ENCODE measurements at places on chromosomes 16 and 17.

DNA sequence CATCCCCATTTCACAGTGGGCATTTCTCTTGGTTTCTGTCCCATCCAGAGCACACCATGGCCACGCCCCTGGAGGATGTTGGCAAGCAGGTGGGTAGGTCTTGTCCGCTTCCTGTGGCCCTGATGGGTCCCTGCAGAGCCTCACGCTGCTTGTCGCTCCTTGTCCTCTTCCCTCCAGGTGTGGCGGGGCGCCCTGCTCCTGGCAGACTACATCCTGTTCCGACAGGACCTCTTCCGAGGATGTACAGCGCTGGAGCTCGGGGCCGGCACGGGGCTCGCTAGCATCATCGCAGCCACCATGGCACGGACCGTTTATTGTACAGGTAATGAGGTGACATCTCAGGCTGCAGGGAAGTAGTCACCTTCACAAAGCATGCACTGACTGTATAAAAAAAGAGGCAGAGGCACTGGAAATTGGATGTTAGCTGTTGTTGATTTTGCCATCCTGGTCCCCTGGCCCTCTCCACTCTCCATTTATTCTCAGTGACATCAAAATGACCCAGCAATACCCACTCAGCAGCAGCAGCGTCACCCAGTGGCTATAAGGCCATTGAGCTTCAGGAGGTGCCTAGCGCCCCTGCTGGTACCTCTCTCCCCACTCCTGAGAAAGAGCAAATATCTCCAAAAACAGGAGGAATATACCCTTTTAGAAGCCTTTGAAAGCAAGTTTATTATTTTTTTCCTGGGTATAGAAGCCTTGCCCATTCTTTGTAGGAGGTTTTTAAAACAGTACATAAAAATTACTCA, 13.7 kb downstream of the METTL22 start:
- DNase-seq: no peak

DNA sequence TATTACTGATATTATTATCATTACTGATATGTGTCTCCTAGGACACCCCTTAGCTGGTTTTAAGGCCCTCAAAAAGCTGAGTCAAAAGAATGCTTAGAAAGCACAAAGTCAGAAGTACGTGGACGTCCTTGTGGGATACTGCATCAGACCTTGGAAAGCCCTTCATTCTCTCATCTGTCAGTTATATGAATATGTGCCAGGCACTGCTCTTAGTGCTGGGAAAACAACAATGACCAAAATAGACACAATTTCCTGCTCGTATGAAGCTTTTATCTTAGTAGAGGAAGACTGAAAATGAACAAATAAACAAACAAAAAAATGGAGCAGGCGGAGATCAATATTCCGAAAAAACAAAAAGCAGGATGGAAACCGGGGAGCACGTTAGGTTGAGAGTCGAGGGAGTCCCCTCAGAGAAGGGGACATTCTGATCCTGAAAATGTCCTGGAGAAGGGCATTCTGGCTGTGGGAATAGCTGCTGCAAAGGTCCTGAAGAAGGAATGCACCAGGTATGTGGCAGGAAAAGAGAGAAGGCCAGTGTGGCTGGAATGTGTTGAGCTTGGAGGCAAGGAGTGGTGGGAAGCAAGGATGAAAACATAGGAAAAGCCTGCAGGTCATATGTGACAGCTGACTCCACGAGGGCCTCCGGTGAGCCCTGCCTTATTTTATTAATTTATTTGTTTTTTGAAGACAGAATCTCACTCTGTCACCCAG, 15.5 kb upstream of the TMEM94 start:
- DNase-seq: no peak

- DNase-seq: no peak
Observed at GRCh38 chr17:14298947-14299279, 2.0 kb upstream of the HS3ST3B1 start.

GRCh38 chr16:30033270-30033669, 2.2 kb upstream of the TLCD3B start:
- DNase-seq: no peak

DNA sequence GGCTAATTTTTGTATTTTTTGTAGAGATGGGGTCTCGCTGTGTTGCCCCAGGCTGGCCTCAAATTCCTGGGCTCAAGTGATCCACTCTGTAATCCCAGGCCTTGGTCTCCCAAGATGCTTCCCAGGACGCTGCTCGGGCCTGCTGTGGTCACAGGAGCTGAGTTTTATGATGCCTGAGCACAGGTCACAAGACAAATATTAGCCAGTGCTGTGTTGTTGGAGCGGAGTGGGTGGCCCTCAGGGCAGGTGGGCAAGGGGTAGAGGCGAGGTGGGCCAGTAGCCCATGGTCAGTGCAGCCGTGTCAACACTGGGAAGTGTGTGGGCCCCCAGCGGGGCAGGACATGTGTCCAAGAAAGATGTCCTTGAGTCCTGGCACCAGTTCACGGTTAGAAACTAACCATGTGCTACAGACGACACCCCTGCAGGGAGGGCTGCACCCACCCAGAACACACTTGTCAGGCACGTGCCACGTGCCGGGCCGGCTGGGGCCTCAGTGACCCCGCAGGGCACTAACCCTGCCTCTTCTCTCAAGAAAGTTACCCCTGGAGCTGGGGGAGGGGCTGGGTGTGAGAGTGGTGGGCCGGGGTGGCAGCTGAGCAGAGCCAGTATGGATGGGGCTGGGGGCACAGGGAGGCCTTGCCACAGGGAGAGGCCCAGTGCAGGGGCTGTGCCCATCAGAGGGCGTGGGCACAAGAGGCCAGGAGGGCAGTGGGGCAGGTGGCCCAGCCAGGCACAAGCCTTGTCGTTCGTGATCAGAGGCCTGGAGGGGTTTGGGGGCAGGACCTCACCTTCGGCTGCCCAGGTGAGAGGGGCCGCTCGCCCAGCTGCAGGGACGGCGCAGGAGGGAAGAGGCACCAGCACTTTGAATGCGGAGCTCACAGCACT, 103.1 kb upstream of the CHMP6 start:
- no peak for DNase-seq

DNA sequence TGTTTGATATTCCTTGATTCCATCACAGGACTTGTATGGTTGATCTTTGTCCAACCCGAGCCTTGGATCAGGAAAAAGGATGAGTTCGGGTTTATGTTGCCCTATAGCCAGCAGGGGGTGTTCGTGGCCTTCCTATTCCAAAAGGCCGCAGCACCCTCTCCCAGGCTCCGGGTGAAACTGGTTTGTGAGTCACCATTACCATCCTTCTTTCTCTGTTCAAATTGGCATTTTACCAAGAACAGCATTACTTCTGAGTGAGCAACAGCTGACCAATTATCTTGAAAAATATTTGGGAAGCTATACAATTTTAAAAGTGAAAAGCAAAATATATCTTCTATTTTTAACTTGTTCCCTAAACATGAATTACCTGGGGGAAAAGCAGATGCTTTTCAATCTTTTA, 24.3 kb upstream of the KRT20 start:
- peak; percentile 28 for DNase-seq

DNA sequence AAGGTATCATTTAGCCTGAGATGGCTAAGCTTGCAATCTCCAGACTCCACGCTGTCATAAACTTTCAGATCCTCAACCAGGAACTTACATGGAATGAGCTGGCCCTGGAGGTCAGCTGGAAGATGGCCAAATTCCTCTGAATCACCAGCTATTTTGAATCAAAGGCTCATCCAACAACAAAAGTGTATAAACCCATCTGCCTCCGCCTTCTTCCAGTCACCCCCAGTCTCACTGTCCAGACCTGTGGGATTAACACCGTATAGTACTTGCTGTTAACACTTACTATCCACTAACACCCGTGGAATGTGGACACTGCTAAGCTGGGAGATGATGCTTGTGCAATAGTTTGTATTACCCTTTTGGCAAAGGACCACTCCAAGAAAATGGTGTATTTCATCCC, 1.9 kb upstream of the LCMT1 start:
- DNase-seq: no peak

- no peak for DNase-seq
Observed at GRCh38 chr17:43142153-43142552, 17.0 kb upstream of the BRCA1 start.

- no peak for DNase-seq
Observed at GRCh38 chr17:56798916-56799315, 34.8 kb downstream of the C17orf67 start.

- no peak for DNase-seq
Observed at GRCh38 chr17:43759836-43760235, 1.2 kb upstream of the SOST start.

GRCh38 chr16:15874745-15875314, 13.6 kb downstream of the CEP20 start:
- no peak for DNase-seq

GRCh38 chr17:17155568-17155967, 50.6 kb downstream of the PLD6 start:
- DNase-seq: no peak

- DNase-seq: no peak
Observed at GRCh38 chr16:79209308-79209707, 391.2 kb downstream of the MAF start.

DNA sequence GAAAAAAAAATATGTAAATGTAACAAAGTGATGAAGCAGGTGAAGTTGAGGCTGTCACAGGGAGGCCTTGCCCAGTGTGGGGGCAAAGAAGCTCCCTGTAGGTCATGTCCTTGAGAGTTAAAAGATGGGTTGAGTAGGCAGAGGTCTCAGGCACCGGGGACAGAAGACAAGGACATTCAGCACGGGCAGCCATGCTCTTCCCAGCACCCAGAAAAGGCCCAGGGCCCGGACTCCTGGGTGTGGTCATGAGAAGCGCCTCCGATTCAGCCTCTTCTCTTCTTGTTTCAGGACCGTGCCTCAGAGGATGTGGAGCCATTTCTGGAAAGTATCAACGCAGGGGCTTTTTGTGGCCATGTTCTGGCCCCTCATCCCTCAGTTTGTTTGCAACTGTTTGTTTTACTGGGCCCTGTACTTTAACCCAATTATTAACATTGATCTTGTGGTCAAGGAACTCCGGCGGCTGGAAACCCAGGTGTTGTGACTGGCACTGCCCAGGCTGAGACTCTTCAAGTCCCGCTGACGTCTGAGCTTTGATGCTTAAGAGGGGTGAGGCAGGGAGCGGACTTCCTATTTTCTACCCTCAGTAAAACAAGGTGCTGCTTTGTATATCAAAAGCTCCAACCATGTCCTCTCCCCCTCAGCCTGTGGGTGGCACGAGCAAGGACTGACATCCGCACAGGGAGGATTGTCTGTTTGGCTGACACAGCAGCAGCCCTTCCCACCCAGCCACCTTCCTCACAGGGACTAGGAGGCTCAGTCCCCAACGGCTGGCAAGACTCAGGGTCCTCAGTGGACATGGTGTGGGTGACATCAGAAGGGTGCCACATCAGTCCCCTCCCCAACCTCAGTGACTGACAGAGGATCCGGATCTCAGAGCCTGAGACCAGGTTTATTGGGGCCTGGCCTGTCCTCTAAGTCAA, 26.5 kb downstream of the PLA2G10 start:
- DNase-seq: no peak

- no peak for DNase-seq
Observed at GRCh38 chr17:32241640-32242039, 24.0 kb upstream of the RHBDL3 start.

GRCh38 chr16:51708861-51709260, 557.8 kb upstream of the SALL1 start:
- no peak for DNase-seq

GRCh38 chr17:7083592-7083991, 3.5 kb upstream of the CLEC10A start:
- no peak for DNase-seq

GRCh38 chr17:55606488-55606815, 95.2 kb upstream of the SMIM36 start:
- no peak for DNase-seq

- DNase-seq: no peak
Observed at GRCh38 chr16:55494994-55495421, 13.9 kb upstream of the LPCAT2 start.

DNA sequence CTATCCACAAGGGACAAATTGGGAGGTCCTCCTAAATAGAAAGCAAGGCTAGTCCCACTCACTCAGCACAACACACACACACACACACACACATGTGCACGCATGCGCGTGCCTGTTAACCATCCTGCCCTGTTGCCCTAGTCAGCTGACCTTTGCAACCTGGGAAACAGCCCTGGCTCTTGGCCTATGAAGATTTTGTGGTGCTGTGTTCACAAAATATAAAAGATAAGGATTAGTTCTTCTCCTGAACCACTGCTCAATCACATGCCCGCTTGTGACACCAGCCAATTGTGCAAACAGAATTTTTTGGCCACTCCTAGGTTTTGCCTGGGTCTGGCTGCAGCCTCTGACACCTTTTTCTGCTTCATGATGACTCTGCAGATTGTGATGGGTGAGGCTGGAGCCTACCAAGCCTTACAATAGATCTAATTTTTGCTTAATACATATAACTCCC, 3.3 kb upstream of the CES1 start:
- DNase-seq: no peak

DNA sequence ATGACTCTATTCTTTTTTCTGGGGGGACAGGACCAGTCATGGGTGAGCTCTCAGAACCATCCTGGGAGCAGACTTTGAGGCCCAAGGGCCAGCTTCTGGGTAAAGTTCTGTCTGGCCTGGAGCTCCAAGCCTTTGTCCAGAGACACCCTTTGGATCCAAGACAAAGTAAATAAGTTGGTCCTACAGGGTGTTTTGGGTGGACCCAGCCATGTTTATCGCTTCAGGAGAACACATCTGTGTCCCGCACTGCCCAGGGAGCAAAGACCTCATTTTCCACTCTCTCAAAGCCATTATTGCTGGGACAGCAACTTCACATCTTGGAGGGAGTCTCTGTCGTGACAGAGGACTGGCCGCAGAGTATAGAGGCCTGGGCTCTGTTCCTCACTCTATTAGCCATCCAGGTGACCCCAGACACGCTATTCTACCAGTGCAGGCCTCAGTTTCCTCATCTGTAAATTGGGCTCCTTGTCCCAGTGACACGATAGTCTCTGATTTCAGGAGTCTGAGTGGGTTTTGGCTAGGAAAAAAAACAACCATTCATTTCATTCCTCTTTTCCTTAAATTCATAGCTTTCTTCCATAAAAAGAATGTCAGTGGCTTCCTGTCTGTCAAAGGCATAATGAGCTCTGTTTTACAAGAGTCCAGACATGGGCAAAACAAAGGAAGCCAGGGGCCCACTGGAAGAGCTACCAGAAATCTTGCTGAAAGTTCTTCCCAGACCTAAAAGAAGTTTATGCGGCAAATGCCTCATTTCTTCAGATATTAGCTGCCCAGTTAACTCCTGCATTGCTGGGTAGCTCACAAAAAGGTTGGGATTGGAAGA, 62.4 kb downstream of the PECAM1 start:
- DNase-seq: no peak

GRCh38 chr16:77212741-77213541, 13.7 kb downstream of the SYCE1L start:
- peak; percentile 56 for DNase-seq

GRCh38 chr17:77811521-77811920, 147.0 kb upstream of the TNRC6C start:
- DNase-seq: no peak

DNA sequence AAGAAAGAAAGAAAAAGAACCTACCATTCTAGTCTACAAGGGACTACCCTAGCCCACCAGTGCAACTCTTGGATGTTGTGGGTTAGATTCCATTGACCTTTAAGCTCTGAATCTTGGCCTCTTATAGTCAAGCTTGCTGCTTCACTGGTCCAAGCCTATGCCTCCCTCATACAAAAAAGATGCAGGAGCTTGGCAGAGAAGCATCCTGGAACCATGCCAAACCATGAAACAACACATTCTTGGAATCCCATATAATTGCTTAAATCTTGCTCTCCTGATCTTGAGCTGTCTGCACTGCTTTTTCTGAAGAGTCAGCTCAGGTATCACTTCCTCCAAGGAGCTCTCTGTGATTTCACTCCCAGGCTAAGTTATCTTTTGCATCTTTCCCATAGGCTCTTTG, 117.9 kb upstream of the GPR139 start:
- no peak for DNase-seq
